ENCODE measurements at places on chromosomes 1 and 21.

DNA sequence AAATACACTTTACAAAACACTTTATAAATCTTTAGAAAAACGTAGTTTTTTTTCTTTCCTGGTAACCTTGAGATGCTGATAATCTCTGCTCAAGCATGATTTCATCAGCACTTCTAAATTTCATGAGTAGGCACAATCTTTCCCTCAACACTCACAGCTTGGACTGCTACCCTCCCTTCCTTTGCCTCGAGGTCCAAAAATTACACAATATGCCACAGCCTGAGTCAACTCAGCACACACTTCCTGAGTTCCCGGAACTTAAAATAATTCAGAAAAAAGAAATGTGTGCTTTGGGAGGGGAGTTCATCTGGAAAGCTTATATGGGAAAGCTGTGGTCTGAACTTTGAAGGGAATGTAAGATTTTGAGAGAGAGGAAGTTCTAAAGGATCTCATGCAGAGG, 5.9 kb downstream of the CLCA2 start:
- DNase-seq: peak; percentile 81

- DNase-seq: no peak
Measured at GRCh38 chr1:11352816-11353799, 80.1 kb downstream of the UBIAD1 start.

DNA sequence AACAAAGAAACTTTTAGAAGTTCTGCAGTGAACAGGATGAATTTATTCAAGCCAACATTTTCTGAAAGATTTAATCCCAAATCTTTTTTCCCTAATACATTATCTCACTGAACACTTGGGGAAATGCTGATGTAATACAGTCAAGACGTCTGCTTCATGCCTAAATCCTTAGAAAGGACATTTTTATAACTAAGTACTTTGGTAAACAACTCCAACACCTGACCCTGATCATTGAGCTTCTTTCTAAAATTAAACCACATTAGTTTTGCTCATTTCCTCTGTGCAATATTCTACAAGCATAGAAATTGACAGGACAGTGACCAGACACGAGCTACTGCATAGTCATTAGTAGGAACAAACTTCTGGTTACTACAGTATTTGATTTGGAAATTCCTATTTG, 183.5 kb downstream of the TPR start:
- no peak for DNase-seq

GRCh38 chr1:31624309-31624708, 6.8 kb downstream of the HCRTR1 start:
- no peak for DNase-seq

GRCh38 chr1:168179438-168180147, 831 bp downstream of the TIPRL start:
- DNase-seq: no peak

DNA sequence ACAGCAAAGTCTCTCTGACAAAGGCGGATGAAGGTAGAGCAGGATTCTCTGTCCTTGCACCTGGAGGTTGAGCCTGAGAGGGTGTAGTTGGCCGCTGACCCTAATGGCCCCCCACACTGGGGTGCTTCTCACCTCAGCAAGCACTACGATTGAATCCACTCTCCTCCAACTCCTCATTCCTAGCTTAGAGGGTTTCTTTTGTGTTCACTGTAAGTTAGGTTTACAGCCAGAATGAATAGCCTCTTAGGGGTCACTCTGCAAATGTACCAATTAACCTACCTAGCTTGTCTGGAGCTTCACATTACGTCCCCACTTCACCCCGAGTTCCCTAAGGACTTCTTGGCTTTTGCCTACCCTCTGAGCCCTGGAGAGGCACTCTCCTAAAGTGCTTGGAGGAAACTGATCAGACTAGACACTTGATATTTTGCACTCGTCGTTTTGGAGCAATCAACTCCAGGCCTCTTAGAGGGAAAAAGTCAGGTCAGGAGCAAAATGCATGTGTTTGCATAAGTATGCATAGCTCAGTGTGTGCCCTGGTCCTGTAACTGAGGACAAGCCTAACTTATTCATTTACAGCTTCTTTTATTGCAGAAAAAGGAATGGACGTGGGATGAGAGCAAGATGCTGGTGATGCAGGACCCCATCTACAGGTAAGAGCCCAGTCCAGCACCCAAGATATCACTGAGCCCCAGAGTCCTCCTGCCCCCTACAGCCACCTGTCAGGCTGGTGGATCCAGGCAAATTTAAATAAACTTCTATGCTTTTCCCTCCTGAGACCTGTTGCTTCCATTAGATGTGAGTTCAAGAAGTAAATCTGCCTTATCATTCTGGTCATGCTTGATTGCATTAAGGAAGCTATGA, 76.4 kb downstream of the SPATA46 start:
- no peak for DNase-seq

DNA sequence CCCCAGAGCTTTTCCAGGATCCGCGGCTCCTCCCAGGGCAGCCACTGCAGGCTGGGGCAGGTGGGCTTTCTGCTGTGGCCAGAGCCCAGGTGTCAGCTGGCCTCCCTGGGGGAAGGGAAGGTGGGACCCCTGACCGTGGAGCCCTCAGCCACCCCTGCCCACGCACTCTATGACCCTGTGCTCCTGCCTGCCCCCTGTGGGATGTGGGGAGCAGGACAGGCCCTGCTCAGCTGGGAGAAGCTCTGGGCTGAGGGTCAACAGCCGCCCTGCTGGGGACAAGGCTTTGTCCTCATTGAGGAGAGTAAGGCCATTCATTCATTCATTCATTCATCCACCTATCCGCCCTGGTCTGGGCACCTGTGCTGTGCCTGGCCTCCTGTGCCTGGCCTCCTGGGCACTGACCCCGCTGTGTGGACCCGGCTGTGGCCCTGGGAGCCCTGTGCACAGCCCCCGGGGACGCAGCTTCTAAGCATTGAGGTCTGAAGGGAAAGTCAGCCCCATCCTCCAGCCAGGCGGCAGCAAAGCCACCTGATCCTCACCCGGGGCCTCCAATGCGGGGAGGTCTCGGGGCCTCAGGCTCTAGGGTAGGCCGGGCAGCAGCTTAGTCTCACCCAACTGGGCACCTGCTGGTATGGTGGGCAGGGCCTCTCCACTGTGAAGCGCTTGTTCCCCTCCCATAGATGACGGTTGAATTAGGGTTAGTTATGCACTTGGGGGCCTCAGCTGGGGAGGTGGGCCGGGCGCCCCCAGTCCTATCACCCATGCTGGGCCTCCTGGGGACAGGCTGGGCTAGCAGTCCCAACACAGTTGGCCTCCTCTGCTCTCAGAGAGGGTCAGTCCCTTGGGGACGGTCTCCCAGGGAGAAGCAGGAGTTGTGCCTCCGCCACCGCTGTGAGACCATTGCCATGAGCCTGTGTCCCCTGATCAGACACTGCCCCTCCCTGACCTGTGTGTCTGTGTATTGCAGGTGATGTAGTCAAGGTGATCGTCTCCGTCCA, 6.0 kb downstream of the TNFRSF14 start:
- DNase-seq: no peak

- no peak for DNase-seq
Measured at GRCh38 chr1:172637522-172637921, 21.4 kb upstream of the FASLG start.

DNA sequence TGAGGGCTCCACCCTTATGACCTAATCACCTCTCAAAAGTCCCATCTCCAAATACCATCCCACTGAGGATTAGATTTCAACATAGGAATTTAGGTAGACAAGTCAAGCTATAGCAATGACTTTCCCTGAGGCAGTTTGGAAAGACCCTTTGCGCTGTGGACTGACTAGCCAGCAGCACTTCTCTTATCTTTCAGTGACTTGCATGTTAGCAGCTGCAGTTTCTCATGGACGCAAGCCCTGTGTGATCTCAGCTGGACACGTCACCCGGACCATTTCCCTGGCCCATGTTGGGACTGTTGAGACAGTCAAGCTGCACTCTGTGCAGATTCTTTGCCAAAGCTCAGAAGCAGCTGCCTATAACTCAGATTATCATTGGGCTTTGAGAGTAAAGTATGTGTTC, 408.1 kb upstream of the USP24 start:
- no peak for DNase-seq

All from endothelial cell of umbilical vein (primary cell).